ENCODE measurements at places on chromosomes 3 and 15.

DNA sequence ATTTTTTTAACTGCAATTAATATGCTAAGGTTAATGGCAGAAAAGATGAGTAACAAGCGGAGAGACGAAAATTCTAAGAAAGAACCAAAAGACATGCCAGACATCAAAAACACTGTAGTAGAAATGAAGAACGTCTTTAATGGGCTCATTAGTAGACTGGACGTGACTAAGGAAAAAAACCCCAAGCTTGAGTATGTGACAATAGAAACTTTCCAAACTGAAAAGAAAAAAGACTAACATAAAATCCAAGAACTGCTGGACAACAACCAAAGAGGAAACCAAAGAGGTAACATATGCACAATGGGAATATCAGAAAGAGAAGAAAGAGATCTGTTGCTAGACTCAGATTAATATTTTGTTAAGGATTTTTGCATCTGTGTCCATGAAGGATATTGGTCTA is 94.6 kb upstream of the SETMAR start:
- DNase-seq: no peak

DNA sequence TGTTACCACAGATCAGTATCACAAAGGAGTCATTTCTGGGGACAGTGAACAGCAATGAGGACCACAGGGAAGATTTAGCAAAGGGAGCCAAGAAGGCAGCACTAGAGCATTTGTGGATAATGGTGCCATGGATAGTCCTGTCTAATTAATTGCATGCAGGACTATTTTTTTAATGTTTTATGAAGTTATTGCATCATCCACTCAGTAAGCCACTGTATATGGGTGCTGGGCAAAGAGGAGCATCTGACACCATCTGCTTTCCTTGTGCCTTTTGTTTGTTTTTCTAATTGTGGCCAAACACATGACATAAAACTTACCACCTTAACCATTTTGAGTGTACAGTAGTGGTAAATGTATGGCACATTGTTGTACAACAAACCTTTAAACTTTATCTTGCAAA is 301.1 kb upstream of the LRRFIP2 start:
- DNase-seq: no peak

- DNase-seq: no peak
These were observed 23.5 kb downstream of the KIF9 start for GRCh38 chr3:47259114-47259513.

DNA sequence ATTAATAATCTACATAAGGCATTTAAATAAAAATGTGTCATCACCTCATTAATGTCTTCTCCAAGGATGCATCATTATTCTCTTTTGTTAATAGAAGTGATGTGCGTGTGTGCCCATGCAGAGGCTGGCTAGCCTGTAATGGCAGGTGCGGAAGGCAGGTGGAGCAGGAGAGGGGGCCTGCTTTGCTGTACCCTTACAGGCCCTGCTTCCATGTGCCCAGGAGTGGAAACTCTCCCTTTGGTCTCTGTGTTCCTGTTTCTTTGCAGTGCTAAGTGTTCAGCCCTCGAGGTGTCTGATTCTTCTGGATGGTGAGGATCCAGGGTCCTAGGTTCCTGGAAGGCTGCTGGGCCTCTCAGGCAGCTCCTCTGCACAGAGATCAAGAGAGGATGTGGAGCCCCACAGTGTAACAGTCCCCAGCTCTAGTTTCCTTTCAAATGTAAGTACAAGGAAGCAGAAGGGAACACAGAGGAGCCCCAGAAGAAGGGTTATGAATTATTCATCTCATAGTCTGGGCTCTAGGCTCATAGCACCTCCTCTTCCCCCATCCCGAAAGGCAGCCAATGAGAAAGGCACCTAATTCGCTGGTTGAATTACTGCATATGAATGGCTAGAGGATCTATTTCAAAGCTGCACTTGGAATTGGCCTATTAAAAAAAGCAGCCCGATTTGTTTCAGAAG is 39.2 kb upstream of the AGBL1 start:
- DNase-seq: no peak

DNA sequence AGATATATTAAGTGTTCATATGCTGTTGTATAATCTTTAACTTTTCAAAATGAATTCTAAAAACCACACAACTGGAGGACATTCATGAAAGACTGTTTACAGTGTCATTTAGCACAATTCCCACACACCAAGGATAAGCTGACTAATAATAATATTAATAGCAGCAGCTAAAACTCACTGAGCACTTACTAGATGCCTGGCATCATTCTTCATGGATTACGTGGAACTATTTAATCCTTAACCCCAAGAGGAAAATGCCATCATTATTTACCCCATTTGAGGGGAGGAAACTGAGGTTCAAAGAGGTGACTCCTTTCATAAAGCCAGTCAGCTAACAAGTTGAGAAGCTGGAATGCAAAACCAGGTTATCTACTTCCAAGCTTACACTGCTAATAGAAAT is 77.0 kb downstream of the TMEM108 start:
- DNase-seq: no peak
